Germinal center (tissue), 1 donor: ENCODE measurements at places on chromosomes 6 and 20.

- no peak for DNase-seq
Measured at GRCh38 chr6:40359808-40360207, 227.4 kb downstream of the LRFN2 start.

DNA sequence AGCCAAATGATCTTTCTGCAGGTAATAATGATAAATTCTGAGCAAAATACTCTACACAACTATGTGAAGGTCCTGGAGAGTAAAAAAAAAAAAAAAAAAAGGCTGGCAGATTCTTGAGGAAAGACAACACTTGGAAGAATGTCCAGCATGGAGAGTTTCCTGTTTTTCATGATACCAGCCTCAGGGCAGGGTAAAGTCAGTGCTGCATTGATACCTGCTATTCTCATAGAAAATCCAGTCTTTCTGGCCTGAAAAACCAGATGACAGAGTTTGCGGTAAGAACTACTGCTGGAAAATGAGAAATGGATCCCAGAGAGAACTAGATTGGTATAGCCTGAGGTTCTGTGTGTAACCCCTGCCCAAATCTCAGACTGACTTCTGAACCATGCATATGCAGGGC, 89.1 kb downstream of the AFG1L start:
- DNase-seq, result no peak

GRCh38 chr20:2206957-2207769, 88.6 kb upstream of the TGM3 start:
- peak; percentile 75 for DNase-seq

- no peak for DNase-seq
Measured at GRCh38 chr6:137680705-137681346, 186.2 kb upstream of the TNFAIP3 start.

DNA sequence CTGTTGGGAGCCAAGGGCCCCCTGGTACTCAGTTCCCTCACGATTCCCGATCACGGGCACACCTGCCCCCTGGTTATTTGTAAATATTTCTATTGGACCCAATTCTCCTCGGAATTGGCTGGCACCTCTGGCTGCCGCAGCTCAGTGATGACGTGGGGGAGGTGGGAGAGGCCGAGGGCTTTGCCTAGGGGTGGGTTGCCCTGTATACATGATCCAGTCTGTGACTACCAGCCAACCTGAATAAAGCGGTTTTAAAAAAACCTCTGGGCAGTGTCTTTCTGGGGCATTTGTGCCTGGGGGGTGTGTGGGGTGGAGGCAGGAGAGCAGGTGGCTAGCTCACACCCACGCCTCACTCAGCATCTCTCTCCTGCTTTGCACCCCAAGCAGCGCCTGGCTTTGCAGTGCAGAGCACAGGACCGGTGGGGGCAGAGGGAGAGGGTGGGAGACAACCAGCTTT, 42.2 kb downstream of the VSTM2L start:
- DNase-seq, result no peak

DNA sequence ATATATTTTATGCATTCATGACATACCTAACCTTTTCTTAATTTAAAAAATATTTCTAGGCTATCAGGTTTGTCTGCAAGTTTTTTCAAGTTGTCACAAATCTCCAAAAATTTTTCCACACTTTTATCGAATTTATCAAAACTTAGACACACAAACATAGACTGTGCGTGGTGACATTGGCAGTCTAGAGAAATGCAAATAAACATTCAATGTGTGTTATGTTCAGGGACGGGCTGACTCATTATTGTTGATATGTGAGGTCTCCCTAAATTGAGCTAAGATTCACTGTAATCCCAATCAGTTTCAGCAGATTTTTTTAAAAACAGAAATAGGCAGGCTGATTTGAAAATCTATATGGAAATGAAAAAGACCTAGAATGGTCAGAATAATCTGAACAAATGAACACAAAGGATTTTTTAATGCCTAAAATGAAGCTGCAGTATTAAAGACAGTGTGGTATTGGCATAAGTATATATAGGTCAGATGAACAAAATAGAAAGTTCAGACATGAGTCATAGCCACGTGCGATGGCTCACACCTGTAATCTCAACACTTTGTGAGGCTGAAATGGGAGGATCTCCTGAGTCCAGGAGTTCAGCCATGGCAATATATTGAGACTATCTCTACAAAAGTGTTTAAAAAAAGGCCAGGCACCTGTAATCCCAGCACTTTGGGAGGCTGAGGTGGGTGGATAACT, 19.2 kb downstream of the BLTP3A start:
- DNase-seq, result no peak

GRCh38 chr6:132304891-132305305, 96.4 kb downstream of the MOXD1 start:
- no peak for DNase-seq

DNA sequence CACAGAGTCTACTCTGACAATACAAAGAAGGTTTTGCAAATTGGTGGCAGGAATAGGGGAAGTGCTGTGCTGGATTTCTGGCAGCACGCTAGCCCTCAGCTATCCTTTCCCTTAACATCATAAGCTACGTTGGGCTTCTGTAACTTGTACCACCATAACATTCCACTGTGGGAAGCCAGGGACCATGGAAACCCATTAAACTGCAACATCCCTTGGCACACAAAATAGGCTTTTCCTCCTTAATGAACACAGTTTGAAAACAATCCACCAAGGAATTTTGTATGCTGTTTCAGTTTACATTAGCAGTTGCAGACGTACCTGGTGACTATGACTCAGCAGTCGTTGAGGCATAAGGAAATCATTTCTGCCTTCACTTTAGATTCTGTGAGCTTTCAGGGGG, 203.9 kb upstream of the RAB32 start:
- DNase-seq, result no peak

DNA sequence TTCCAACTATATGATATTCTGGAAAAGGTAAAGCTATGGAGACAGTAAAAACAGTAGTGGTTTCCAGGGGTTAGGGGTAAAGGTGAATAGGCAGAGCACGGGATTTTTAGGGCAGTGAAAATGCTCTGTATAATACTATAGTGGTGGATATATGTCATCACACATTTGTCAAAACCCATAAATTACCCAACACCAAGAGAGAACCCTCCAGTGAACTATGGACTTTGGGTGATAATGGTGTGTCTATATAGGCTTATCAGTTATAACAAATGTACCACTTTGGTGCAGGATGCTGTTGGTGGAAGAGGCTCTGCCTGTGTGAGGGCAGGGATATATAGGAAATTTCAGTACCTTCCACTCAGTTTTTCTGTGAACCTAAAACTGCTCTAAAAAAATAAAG, 149.9 kb downstream of the GPX5 start:
- no peak for DNase-seq

DNA sequence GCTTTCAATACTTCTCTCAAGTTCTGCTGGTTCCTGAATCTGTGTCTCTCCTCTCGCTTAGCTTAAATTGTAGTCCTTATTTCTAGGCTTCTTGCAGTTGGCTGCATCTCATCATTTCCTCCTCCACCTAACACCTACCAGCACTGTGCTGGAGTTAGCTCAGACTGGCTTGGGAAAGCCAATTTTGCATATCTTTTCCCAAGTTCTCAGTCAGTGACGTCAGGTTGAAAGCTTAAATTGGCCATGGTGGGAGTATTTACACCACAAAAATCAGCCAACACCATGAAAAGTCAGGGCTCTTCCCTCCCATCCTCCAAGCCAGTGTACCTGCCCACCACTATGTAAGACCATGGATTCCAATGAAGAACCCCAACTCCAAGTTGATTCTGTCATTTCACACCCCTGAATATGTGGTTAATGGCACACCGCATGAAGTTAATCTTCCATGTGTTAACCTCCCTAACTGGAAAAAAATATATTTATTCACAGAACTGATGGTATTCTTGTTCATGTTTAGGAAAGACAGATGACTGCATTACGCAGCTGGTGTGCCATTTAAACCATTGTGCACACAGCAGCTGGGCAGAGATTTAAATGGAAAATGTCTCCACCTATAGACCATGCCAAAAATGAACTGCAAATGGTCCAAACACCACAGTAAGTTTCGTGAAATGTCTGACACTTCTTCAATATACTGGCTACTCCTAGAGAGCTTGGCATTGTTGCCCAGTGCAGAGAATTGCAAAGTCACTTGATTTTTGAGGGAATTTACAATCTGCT, 274.1 kb upstream of the MAP3K7 start:
- no peak for DNase-seq

- DNase-seq, result no peak
Measured at GRCh38 chr6:33797626-33798342, 6.0 kb downstream of the MLN start.

- DNase-seq, result no peak
Measured at GRCh38 chr20:53738945-53739798, 145.5 kb upstream of the ZNF217 start.
